ENCODE measurements at places on chromosomes 5 and 9.

GRCh38 chr5:143316844-143317631, 86.4 kb downstream of the NR3C1 start:
- DNase-seq, result no peak

DNA sequence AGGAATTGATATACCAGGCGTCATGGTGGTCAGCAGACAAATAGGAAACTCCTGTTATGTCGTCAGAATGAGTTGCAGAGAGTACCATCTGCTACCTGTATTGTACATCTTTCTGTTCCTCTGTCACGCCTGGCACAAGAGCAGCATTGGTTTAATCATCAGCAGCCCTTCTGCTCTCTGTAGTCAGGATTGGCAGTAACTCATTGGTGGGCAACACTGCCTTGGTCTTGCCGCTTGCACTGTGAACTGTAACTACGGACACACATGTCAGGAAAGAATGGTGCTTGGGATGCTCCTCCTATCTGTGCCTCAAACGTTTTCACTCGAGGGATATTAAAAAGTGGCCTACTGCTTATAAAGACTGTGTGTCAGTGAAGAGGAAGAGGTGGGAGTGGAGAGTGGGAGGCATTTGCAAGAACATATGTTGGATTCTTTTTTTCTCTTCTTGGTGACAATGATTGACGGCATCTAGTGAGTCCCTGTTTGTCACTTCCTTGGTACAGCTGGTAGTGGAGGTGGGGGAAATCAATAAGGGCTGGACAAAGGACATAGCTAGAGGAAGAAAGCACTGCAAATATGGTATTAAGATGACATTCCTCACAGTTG, 76.6 kb downstream of the F2RL2 start:
- peak; percentile 27 for DNase-seq

- DNase-seq, result no peak
These were observed 35.5 kb downstream of the OR2Y1 start for GRCh38 chr5:180704362-180704761.

GRCh38 chr9:135887585-135888050, 19.7 kb downstream of the CAMSAP1 start:
- DNase-seq, result peak; percentile 47

GRCh38 chr9:86041311-86041741, 58.0 kb downstream of the GOLM1 start:
- DNase-seq, result no peak

- no peak for DNase-seq
These were observed 162.3 kb upstream of the ZNF462 start for GRCh38 chr9:106700676-106701075.

GRCh38 chr5:73395256-73395655, 53.3 kb downstream of the FOXD1 start:
- no peak for DNase-seq

DNA sequence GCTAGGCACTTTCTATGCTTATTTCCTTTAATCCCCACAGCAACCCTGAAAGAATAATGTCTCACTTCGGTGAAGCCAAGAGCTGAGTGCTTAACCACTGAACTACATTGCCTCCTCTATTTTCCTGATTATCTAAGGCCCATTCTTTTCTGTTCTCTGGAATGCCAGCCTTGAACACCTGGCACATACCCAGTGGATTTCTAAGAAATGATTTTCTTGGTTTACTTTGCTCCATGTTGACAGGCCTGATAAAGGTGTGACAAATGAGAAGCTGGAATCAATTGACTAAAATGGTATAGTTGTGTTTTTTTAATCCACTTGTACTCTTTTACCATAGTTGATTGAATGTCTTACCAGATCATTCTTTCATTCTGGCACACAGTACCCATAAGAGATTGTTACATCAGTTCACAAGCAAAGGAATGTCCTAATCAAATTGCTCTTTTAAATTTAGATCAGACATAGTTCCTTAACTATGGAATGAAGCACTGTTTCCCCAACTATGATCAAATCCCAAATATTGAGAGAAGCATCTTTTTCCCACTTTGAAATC, 9.0 kb upstream of the ENC1 start:
- DNase-seq, result no peak

GRCh38 chr9:88266416-88266815, 121.8 kb upstream of the SPIN1 start:
- no peak for DNase-seq

DNA sequence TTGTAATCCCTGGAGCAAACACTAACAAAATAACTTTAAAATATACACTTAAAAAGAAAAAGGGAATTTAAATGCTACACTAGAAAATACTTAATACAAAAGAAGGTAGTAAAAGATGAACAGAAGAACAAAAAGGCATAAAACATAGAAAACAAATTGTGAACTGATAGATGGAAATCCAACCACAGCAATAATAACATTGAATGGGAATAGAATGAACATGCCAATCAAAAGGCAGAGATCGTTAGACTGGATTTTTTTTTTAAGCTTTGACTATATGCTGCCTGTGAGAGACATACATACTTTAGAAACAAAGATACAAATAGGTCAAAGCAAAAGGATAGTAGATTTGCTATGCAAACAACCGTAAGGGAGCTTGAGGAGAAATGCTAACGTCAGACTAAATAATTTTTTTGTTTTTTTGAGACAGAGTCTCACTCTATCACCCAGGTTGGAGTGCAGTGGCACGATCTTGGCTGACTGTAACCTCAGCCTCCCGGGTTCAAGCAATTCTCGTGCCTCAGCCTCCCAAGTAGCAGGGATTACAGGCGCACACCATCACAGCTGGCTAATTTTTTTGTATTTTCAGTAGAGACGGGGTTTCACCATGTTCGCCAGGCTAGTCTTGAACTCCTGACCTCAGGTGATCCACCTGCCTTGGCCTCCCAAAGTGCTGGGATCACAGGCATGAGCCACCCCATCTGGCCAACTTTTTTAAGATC, 6.5 kb downstream of the ABO start:
- DNase-seq, result no peak

GRCh38 chr9:136944212-136944518, 373 bp downstream of the FBXW5 start:
- DNase-seq, result no peak

- no peak for DNase-seq
These were observed 54.6 kb upstream of the STXBP1 start for GRCh38 chr9:127557466-127557869.

DNA sequence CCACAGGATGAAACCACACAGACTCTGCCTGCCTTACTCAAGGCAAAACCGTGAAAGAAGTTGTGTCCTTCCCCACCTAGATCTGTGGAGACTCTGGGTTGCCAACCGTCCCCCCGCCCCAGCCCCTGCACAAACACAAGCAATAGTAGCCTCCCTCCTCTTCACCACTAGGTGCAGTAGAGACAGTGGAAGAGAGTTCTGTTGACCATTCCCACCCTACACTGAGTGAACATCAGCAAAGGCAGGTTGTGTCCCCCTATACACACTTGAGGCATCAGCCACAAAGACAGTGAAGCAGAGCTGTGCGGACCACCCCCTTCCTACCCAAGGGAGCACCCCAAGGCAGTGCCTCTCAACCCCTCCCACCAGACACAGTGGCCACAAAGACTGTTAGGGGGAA, 223.7 kb upstream of the NFIL3 start:
- no peak for DNase-seq

GRCh38 chr9:7315746-7316145, 483.8 kb downstream of the DMAC1 start:
- no peak for DNase-seq

DNA sequence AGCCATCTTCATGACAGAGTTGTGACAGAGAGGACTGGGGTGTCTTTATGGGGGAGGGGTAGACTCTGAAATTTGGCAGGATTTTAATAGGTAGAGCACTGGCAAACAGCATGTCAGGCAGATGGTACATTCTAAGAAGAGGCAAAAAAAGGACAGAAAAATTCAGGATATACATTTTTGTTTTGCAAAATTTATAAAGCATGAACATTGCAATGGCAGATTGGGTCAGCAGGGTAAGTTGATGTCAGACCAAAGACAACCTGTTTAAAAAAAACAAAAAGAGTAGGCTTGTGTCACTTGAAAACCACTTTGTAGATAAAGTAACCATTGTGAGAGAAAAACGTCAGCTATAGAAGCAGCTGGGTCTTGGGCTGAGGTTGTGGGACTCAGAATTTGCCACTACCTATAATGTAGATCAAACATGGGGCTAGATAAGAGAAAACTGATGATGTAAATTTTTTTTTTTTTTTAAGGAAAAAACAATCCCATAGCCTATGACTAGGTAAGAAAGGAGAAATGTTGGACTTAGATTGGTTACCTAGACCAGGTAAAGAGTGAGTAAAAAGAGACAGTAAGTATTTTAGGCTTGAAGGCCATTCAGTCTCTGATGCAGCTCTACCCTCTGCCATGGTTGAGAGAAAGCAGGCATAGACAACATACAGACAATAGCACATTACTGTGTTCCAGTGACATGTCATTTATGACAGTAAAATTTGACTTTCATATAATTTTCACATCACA, 8.3 kb downstream of the CAMK4 start:
- DNase-seq, result no peak

DNA sequence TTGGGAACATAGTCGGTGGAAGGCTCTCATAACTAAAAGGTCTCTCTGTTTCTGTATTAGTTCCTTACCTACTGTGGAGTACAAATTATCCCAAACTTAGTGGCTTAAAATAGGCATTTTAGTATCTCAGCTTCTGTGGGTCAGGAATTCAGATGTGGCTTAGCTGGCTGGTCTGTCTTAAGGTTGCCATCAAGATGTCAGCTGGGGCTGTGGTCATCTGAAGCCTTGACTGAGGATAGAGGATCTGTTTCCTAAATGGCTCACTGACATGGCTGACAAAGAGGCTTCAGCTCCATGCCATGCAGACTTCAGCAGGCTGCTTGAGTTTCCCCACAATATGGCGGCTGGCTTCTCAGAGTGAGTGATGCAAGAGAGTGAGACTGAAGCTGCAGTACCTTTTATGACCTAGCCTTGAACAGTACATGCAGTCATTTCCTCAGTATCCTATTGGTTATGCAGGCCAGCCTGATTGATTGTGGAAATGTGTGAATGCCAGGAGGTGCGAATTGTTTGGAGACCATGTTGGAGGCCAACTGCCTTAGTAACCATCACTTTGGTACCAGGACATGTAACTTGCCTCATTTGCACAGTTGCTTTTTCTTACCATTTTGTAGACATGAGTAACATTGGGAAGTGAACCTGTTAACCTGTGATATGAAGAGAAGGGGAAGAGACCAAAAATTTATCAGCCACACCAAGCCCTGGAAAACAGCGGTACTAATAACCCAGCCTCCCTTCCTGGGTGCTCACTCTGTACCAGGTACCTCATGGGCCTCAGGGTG, 152.8 kb upstream of the IER5L start:
- DNase-seq, result no peak

DNA sequence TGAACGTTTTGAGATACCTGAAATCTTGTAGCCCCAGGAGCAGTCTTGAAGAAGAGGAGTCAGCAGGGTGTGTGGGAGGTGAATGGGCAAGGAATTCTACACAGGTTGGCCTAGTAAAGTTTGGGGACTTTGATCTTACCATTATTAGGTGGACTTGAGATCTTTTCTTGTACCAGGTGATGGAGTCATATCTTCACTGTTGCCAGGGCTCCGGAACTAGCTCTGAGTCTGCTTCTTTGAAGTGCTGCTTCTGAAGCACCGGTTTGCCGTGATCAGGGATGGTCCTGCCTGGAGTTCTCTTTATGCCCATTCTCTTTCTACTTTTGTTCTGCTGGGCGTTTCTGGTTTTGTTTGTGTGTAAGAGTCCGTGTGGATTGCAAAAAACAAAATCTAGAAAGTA, 27.4 kb downstream of the RCL1 start:
- DNase-seq, result no peak

DNA sequence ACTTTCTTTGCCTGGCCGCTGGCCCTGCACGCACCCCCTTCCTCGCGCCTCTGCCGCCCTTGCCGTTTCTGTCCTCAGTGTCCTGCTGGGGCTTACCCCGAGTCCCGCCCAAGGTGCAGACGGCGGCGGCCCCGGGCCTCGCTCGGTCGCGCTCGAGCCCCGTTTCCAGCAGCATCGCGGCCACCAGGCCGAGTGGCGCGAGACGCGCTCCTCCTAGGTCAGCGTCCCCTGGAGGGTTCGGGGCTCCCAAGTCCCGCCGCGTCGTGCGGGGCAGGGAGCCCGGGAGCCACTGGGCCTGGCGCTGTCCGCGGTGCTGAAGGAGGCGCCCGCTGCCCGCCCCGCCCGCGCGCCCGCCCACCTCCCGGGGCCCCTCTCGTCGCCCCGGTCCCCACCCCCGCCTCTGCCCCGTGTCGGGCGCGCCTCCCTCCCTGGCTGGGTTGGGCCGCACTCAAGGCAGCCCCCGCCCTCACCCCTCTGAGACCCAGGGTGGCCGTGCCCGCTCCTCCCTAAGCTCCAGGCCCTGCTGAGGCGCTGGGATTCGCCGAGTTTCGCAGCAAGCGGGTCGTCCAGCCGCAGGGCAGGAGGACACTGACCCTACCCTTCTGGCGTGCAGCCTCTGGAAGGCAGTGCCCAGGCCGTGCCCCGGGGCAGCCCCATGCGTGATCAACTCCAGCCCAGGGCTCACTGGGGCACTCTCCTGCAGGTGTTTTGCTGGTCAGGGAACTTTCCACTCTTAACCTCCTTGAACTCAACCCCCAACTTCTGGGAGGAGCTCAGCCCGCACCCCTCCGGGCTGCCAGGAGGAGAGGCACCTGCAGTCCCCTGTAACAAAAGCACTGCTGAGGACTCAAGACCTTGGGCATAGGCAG, at the start of gene LHX3:
Gene LHX3 (minus strand): TSS at position 291 of the 869 bp plus-strand sequence. CDS start 116 bp downstream, at position 175.
- DNase-seq, result no peak

DNA sequence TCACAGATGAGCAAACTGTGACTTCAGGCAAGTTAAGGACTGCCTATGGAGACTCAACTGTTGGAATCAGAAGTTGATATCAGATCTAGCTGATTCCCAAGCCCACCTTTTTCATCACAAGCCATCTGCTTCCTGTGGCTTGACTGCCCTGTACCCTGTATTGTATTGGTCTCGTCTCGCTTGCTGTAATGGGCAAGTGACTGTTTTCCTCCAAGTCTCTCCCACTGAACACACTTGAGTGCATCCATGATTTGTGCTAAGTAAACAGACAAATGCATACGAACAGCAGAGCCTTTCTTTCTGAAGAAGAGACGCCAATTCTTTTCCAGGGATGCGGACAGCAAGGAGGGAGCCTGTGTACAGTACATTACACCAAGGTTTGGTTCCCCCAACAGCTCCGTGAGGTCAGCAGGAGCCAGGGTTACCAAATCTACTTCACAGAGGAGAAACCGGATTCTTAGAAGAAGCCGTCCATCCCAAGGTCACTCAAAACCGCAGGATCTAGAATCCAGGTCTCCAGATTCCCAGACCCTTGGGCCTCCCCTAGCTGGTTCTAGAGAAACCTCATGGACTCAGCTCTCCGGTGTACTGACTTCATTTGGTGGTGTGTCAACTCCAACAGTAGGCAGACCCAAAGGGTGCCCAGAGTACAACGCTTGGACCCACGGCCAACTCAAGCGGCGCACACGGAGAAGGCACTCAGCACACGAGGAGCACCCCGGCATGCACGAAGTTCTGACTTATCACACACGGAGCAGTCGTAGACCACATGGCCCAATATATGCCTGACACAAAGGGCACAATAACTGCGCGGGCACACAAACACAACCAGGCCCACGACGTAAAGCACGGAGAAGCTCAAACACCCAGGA, 1.1 kb downstream of the BAG1 start:
- no peak for DNase-seq
